ENCODE measurements at places on chromosomes 6 and 20. TPM values are rescaled to one million over a fixed set of nuclear protein-coding genes. Genes with fewer than 3 reads are reported as not detected.

DNA sequence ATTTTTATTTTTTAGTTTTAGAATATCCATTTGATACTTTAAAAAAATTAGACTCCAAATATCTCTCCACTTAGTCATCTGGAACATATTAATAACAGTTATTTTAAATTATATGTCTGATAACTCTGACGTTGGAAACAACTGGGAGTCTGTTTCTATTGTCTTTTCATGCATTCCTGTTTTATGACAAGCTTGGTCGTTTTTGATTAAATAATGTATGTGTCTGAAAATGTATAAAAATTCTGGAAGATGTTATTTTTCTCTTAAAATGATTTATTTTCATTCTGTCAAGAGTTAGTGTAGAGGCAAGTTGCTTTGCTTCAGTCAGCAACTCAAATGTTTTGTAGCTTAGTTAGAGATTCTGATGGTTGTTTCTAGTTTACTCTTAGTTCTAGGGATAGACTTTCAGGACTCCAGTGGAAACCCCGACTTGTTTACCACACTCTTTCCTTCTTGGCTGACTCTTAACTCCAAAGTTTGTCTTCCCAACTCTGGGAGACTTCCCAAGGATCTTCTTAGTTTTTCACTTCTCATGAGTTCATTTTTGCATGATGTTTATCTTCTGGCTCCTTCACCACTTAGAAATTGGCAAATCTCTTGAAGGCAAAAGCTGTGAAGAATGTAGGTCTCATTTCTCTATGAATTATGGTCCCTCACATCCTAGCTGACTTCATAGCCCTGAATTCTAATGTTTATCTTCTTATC, 190.9 kb downstream of the LAMA2 start:
- no peak for DNase-seq

DNA sequence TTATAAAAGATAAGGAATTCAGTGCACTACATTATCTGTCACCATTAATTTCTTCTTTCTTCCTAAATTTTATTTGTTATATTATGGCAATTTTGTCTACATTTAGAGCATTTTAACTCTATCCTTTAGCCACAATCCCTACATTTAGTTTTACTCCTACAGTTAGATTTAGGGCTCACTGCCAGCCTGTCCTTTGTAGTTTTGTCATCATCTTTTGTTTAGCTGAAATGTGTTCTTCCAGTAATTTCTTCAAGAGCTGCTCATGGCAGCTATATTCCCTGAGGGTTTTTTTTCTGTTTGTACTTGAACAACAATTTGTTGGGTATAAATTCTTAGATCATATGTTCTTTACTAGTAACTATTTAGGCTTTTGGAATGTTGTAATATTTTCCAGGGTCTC, 72.7 kb upstream of the B3GAT2 start:
- DNase-seq = no peak

Gene SMOC2
- 10.8 TPM for total RNA-seq

Gene NNAT
- total RNA-seq = 0.78 TPM

Gene TRIM40
- not detected for total RNA-seq

DNA sequence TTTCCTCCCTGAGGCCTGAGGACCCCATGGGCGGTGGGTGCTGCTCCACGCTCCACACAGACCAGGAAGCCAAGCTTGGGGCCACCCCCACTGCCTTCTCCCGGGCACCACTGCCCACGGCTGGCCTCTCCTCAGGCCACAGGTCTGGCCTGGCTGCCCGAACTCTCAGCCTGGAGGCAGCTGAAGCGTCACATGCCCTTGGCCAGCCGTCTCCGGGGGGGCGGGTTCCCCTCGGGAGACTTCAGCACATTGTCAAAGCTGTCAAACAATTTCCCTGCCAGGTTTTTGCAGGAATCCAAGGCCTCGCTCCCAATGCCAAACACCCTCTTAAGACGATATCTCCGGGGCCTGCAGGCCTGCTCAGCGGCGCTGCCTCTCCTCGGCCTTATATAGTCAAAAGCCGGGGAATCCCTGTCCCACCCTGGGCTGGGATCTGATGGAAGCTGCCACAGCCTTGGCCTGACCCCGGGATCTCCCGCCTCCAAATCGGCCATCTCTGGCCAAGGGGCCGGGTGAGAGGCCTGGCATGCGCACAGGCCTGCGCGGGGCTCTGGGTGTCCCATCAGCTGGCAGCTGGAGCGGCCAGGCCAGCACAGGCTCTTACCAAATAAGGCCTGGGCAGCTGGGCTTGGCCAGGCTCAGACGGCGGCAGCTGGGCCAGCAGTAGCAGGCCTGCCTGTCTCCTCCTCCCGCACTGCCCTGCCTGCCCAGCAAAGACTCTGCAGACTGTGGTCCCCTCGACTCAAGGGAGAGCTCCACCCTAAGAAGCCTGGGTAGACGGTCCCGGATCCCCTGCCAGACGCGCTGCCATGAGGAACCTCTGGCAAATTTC, 49.7 kb downstream of the RBM38 start:
- peak; percentile 88 for DNase-seq

Gene HSPA12B
- total RNA-seq = 11.2 TPM

DNA sequence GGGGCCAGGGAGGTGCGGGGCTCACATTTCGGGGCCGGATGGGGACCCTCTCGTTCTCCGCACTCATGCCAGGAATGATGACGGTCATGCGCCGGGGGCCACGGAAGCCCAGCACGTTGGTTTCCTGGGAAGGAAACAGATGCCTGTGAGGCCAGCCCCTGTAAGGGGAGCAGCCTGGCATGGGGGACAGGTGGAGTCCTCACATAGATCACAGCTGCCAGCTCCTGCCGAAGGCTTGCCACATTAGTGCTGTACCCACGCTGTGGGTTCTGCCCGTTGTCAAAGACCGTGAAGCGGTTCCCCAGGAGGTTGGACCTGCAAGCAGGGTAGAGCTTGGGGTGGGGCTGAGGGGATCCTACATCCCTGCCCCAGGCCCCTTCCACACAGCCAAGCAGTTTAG, 6.7 kb upstream of the TEAD3 start:
- DNase-seq = no peak

DNA sequence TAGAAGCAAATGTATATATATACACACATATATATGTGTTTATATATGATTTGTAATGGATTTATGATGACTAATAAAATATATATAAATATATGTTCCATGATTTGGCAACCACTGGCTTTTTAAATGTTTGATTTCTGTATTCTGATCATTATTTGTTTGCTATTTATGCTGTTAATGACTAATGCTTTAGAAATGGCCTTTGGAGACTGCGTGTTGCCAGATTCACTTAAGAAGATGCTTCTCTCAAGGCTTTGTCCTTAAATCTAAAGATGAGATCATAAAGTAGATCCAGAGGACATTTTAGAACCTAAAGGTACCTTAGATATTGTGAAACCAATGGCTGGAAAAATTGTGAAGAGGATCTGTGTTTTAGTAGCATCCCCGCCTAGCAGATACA, 116.0 kb upstream of the SUPT3H start:
- DNase-seq = no peak

Gene NR2E1
- not detected for total RNA-seq

Gene TNFRSF6B
- total RNA-seq = 1.2 TPM

Gene LPA
- not detected for total RNA-seq

DNA sequence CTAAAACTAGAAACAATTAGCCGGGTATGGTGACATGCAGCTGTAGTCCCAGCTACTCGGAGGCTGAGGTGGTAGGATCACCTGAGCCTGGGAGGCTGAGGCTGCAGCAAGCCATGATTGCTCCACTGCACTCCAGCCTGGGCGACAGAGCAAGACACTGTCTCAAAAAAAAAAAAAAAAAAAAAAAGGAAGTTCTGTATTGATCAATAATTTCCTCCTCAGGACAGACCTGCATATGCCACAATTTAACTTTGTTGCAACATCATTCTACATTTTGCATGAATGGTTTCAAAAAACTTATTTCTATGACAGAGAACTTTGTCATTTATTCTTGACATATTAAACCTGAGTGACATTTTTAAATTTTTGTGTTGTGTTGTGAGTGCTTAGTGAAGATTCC, 5.5 kb downstream of the DNAJC5 start:
- DNase-seq = no peak

DNA sequence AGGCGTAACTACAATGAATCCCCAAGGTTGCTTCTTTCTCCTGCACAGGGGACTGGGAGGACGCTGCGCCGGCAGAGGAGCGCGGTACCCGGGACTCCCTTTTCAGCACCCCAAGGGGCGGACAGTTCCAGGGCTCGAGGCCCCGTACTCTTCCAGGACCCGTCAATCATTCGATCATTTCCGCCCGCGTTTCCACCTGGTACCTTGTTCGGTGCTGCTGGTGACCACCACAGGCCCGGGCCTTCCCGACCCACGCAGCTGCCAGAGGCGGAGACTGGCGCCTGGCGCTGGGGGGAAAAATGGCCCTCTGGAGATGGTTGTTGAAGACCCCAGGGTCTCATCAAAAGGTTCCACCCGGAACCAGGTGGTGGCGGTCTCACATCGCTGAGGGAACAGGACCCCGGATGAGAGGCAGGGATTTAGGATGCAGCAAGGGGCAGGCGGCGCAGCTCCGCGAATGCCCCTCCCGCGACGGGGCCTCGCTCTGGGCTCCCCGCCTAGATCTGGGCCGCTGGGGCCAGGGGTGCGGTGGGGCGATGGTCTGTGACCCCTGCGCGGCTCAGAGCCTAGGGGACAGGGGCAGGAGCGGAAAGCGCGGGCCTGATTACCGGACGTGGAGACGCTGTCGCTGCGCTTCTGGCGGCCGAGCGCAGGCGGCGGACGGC, 744 bp downstream of the VSX1 start:
- peak; percentile 42 for DNase-seq

- DNase-seq = no peak
These were observed 10.1 kb upstream of the NHSL1 start for GRCh38 chr6:138509371-138509770.

DNA sequence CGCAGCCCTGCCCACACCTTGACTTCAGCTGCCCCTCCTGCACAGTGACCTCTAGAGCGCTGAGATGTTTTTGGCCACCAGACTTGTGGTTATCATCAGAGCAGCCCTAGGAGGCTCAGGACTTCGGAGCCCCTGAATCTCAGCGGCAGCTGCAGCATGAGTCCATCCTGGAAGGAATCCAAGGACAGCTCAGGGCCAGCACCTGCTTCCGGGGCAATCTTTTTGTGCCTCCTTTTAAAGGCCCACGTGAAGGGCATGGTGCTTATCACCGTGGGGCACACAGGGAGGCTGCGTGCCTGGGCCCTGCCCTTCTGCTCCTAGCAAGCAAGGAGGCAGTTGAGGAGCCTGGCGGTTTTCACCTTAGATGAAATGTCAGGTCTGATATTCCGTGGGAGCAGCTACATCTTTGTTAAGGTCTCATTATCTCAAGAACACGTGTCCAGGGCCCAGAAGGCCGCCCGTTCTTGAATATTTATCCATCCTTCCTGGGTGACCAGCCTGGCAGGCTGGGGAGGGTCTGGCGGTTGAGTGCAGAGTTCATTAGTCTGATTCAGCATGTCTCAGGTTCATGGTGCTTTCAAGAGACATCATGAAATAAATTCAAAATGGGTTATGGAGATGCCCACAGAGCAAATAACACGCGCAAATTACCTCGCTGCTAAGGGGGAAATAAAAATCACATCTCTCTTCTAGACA, 392.4 kb downstream of the TAF4 start:
- DNase-seq = no peak
